ACHN (cell line): ENCODE measurements at places on chromosomes 4 and X.

DNA sequence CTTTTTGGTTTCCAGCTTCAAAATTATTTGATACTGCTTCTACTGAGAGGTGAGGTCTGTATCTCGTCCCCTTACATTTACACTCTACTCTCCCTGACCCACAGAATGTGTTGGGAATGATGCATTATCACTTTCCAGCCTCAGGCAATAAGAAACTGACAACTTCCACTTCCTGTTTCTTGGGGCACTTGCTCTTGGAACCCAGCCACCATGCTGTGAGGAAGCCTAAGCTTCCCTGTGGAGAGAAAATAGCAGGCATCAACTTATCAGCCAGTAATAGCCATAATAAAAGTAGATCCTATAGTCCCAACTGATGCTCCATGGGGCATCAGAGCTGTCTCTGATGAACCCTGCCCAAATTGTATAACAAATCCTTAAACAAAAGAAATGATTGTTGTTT is 32.6 kb downstream of the RELL1 start:
- DNase-seq = no peak

- DNase-seq = no peak
Measured at GRCh38 chr4:136653640-136654406, 878.5 kb downstream of the PCDH18 start.

GRCh38 chr4:155624478-155624877 is 42.2 kb upstream of the GUCY1A1 start:
- peak; percentile 66 for DNase-seq

DNA sequence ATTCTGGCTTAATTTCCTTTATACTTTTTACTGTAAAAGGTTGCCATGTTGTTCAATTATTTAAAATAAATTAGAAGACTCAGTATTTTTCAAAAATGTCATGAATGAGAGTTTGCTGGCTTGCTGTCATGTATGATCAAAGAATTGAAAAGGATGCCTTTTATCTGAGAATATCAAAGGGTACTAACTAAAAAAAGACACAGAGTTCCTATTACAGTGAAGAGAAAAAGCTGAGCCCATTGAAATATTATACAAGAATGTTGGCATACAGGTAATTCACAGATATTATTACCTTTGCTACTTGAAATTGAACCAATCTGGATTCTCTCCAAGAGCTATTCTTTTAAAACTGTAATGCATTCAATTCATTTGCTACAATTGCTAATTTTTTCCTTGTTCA is 200.0 kb downstream of the PPP3CA start:
- DNase-seq = no peak

DNA sequence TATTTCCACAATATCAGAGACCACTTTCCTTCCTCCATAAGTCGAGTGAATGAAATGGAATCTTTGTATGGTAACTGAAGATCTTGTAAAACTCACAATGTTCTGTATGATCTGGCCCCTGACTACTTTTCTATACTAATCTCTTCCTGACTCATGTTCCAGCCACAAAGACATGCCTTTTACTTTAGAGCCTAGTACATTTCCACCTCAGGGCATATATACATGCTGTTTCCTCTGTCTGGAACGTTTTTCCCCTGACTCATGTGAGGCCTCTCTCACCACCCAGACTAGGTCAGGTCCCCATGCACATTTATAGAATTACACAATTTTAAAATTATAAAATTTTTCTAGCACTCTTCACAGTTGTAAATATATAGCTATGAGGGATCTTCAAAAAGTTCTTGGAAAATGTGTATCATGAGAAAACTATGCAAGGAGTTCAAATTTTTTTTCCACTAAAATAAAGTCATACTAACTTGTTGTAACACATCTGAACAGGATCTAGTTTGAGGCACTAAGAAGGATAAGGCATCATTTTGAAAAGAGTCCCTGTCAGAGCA is 208.8 kb downstream of the SH2D1A start:
- no peak for DNase-seq

GRCh38 chr4:113125418-113125817 is 76.0 kb downstream of the ANK2 start:
- DNase-seq = no peak

GRCh38 chrX:23898412-23898959 is 9.3 kb downstream of the APOO start:
- DNase-seq = peak; percentile 37

GRCh38 chrX:138859421-138859820 is 147.9 kb upstream of the FGF13 start:
- no peak for DNase-seq

- DNase-seq = no peak
Measured at GRCh38 chr4:95798003-95798402, 41.9 kb upstream of the PDHA2 start.

- DNase-seq = no peak
Measured at GRCh38 chr4:150268444-150268843, 190.2 kb downstream of the DCLK2 start.

DNA sequence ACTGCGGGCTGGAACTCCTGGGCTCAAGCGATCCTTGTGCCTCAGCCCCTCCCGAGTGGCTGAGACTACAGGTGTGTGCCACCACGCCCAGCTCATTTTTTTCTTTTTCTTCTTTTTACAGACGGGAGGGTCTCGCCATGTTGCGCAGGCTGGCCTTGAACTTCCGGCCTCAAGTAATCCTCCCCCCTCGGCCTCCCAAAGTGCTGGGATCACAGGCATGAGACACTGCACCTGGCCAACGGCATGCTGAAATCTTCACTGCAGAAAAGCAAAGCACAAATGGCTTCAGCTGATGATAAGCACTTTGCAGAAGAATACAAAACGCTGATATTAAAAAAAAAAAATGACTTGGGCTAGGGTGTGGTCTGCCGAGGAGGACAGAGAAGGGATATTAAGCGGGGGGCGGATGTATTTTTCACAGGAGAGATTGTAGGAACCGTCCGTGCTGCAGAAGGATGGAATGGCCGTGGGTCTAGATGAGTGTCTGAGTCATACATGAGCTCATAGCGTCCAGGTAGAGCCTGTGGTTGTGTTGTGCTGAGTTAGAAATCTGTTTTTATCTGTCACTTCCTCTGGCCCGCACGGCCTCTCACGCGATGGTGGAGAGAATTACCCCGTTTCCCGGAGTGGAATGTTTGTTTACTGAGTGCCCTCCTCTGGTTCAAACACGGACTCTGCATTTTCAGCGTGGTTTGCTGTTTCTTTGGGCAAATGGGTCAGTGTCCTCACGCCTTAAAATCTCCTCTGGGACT is 8.5 kb upstream of the AKAP17A start:
- DNase-seq = peak; percentile 52

DNA sequence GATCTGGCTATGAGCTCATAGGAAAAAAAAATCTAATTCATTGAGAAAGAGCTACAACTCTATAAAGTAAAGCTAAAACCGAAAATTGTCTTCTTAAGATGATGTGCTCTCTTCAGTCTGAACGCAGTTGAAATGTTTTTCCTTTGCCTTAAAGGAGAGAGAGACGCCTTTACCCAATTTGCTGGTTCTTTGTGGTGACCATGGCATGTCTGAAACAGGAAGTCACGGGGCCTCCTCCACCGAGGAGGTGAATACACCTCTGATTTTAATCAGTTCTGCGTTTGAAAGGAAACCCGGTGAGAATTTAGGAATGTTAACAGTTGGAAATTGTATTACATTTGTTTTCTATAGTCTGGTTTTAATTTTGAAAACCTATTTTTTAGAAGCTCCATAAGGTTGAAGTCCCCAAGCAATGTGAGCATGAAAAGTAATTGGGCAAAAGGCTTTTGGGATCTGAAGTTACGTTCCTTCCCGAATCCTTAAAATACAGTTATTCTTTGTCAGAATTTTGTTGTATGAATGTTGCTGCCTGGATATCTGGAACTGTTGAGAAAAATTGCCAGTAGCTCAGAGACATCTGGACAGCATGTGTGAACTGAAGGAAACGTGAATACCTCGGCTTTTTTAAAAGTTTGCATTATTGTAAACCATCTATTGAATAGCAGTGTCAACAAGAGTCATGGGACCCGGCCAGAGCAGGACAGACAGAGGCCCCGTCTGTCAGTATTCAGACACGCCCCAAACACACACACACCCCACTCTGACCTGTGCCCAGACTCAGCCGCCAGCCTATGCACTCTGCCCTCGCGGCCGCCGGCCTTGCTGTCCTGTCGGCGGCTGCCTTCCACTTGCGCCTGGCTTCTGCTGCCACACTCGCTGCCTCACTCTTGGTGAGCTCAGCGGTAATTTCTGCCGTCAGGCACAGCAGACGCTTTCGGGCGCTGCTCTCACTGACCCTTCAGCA is 9.9 kb downstream of the PIGG start:
- DNase-seq = no peak

GRCh38 chrX:6849716-6850414 is 297.6 kb upstream of the STS start:
- no peak for DNase-seq

DNA sequence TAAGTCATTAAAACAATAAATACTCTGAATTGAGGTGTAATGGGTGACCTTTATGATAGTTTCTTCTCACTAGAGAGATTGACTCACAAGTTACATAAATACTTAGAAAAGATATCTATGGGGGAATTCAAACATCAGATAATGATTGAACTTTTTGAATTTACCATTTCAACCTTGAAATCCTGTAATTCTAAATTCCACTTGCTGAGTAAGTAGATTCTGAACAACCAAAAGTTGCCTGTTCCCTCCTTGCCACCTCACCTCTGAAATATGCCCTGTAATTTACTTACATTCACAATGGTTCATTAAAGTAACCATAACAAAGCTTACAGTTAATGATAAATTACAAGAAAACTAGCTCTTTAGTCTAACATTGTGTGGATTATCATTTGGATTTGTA is 43.3 kb upstream of the SLC39A8 start:
- no peak for DNase-seq

DNA sequence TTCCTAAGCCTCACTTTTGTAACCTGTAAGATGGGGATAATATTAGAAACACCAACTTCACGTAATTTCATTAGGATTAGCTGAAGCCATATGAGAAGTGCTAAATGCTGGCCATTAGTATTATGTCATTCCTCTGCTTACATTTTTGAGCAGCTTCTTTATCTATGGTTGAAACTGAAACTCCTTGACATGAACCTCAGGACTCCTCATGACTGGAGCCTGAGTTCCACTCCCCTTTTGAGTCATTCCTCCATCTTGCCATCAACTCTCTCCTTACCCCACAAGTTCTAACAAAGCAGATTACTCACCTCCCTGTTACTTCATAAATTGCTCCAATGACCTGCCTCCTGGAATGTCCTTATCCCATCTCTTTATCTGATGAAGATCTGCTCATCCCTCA is 123.2 kb upstream of the KCNIP4 start:
- DNase-seq = no peak

DNA sequence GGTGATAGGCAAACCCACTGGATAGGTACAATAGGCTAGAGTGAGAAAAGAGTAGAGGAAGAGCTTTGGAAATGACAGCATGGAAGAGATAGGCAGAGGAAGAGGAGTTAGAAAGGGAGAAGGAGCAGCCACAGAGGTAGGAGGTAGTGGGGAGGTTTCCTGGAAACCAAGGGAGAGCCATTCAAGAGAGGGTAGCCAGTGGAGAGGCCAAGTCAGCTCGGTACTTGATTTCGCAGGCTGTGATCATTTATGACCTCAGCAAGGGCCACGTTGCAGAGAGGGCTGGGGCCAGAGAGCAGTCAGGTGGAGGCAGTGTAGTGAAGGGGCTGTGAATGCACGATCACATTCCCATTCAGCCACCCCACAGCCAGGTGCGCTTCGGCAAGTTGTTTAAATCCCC is 76.0 kb downstream of the TMEM131L start:
- no peak for DNase-seq
